NCI-H345 (cell line): ENCODE measurements at places on chromosomes 5 and 9.

- DNase-seq, result no peak
Measured at GRCh38 chr9:97039514-97039860, 545 bp upstream of the CTSV start.

DNA sequence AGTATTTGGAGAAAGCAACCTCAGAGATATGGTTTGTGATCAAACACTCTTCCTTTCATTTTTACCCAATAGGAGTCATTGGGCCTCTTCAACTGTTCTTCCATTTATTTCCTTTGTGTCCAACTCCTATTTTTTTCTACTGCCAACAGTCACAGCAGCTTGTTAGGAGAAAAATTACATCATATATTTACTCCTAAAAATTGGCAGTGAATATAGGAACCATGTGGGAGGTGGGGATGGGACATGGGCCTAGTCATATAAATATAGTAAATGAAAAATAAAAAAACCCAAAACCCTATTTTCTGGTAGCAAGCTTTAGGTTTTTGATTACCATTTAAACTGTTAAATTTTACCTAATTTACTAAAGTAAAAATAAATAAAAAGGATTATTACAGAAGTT lies 134.9 kb upstream of the MPDZ start:
- DNase-seq, result no peak

GRCh38 chr5:116273448-116274242 lies 188.8 kb downstream of the COMMD10 start:
- DNase-seq, result no peak

DNA sequence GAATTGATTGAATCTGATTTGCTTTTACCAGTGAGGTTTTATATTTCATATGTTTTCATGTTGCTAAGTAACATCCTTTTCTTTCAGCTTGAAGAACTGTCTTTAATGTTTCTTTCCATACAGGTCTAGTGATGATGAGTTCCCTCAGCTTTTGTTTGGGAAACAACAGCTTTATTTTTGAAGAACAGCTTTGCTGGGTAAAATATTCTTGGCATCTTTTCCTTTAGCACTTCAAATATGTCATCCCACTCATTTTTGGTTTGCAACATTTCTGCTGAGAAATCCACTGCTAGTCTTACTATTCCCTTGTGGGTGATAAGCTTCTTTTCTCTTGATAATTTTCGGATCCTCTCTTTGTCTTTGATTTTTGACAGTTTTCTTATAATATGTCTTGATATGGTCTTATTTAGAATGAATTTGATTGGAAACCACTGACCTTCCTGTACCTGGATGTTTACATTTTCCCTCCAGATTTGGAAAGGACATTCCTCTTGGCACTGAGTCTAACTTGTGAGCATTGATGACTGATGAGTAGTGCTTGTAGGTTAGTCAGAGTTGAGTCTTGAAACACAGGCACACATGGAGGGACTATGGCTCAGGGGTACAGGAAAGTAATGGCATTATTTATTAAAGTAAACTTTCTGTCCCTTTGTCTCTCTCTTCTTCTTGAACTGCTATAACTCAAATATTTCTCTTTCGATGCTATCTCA lies 220.3 kb downstream of the SPATA31D1 start:
- no peak for DNase-seq

DNA sequence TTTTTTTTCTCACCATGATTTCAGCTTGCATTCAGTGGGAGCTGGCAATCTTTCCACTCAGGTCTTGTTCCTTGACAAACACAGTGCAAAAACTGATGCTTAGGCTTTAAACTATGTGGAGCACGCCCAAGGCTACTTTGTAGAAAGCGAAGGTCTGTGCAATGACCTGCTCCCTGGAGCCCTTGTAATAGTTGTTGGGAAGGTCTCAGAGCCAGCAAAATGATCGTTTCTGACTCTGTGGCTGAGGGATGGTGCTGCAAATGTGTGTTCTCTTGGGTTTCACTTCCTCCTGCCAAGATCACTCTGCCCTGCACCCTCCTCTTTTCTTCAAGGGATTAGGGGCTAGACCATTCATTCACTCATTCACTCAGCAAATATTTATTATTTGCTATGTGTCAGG lies 249.7 kb upstream of the MAP3K1 start:
- DNase-seq, result no peak
